ENCODE measurements at places on chromosomes 7 and 10.

DNA sequence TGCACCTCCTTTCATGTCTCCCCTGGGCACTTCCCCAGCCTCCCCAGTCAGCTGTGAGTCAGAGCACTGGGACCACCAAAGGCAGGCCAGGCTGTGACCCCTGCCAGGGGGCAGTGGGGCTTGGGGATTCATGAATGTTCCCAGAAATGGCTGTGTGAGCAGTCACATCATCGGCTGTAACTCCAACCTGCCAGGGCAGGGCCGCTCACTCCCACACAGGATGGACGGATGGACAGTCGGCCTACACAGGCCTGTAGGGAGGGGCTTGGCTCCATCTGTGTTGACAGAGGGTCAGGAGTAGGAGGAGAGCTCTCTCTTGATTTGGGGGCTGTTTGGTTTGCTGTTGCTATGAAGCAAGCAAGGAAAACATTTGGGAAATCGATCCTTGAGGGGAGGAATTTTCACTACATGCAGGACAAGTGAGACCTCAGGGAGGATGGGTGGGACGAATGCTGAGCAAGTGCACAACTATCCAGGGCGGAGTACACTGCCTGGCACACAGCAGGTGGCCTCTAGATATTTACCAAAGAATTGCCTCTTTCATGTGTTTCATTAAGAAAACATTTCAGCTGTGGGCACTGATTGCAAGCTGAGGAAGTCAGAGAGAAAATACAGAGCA is 2.9 kb upstream of the IGFBP1 start:
- DNase-seq = no peak

- no peak for DNase-seq
Observed at GRCh38 chr7:2805213-2805944, 38.7 kb downstream of the GNA12 start.

GRCh38 chr10:3197348-3198003 is 24.9 kb upstream of the PITRM1 start:
- peak; percentile 92 for DNase-seq

DNA sequence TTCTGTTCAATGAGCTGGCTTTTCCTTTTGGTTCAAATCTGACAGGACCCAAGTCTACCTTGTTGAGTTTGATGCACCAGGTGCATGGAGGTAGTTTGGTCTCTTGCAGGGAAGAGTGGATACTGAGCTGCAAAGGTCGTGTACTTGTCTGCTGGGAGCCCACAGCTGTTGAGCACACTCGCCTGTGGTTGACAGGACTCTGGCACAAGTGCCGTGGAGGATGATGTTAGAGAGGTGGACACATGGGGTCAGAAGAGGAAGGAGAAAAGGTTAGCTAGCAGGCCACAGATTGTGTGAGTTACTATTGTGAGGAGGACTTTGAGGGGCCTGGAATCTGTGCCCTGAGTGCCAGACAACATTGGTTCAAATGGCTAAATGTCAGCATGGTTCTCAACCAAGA is 197.3 kb downstream of the CREB5 start:
- DNase-seq = no peak

DNA sequence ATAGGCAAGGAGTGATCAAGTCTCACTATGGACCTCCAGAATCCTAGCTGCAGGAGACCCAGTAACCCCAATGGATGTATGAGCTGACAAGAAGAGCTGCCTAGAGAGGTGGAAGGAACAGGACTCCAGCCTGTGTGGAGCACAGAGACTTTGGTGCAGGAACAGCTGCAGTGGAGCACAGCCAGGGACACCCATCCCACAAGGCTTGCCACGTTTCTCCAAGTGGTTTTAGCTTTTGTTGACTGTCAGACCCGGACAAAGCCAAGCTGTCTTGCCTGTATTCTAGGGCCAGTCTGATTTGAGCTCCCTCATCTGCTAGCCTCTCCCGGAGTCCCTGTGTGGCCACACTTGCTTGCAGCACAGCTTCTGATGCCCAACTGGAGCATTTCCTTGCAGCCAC is 224.7 kb downstream of the CHRM2 start:
- no peak for DNase-seq

- DNase-seq = no peak
Observed at GRCh38 chr7:142697270-142697669, 52.0 kb upstream of the PRSS1 start.

DNA sequence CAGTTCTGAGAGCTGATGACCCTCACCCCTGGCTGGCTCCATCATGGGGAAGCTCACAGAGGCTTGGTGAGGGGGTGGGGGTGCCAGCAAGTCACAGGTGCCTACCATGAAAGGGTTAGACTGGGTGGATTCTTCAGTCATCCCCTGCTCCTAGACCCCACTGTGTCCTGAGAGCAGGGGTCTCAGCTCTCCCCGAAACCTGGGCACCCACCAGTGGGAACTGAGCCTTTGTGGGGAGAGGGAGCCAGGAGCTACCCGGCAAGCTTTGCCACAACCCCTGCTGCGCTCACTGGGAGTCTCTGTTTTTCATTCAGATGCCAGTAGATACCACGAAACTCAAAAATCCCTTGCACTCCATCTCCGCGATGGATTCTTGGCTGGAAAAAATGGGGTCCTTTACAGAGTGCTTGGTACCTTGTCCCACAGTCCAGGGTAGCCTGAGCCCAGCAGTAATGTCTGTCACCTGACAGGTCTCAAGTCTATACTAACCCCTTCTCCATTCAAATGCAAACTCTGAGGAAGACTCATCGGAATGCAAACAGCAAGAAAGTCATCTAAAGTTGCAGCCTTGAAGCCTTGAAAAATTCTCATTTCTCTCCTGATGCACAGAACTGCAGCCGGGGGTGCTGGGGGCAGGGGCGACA is 48.9 kb upstream of the ENO4 start:
- DNase-seq = no peak

- peak; percentile 19 for DNase-seq
Observed at GRCh38 chr10:113680190-113681111, 739 bp downstream of the CASP7 start.

DNA sequence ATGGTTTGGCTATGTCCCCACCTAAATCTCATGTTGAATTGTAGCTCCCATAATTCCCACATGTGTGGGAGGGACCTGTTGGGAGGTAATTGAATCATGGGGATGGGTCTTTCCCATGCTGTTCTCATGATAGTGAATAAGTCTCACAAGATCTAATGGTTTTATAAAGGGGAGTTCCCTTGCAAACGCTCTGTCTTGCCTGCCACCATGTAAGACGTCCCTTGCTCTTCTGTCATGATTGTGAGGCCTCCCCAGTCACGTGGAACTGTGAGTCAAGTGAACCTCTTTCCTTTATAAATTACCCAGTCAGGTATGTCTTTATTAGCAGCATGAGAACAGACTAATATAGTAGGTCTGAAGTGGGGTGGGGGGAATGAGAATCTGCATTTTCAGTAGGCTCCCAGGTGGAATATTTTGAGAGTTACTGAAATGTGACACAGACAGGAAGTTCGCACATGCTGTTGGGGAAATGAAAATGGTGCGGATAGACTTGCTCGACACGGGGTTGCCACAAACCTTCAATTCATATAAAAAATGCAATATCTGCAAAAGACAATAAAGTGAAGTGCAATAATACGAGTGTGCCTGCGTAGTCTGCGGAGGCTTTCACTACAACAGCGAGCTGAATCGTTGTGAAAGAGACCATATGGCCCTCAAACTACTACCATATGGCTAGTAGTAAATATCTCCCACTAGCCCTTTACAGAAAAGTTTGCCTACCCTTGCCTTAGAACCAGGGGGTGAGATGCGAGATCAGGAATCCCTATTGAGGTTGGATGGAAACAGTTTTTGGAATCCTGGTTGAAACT is 166.1 kb downstream of the GRK5 start:
- no peak for DNase-seq

DNA sequence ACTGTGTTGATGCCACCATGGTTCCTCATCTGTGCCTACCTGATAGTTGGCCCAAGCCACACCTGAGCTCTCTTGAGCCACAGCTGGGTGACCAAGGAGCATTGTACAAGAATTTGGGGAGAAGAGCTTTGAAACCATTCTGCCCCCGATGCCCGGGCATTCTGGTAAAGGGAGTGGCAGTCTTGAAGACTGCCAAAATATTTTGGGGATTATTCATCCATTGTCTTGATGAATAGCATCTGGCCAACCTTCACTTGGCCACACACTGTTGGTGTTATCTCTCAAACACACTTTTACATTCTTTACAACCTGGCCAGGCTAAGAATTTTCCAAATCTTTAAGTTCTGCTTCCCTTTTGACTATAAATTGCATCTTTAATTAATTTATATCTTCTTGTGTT is 113.1 kb upstream of the PCBD1 start:
- no peak for DNase-seq

DNA sequence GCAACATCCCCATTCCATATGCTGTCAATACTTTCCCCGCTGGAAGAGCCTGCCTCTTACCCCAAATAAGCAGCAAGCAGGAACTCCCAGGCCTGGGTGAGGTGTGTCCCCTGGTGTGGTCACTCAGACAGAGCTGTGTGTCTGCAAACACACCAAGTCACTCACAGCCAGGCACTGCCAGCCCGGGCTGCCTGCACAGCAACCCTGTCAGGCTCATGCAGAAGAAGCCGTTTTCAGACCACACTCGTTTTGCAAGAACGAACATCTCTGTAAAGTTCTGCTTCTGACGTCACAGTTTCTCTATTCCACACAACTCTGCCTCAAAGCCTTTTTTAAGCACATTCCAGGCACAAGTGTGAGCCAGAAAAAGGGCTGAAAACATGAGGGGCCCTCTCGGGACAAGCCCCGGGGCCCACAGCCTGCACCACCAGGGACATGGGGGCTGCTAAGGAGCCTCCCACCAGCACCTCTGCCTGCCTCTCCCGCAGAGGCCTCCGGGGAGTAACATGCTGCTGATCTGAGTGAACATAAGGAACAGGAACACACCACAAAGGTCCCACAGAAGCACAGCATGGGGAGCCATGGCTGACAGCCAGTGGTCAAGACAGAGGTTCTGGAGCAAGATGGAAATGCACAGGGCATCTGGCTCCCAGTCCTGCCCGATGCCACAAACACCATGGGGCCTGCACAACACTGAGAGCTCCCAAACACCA is 11.4 kb downstream of the PTPRN2 start:
- no peak for DNase-seq

DNA sequence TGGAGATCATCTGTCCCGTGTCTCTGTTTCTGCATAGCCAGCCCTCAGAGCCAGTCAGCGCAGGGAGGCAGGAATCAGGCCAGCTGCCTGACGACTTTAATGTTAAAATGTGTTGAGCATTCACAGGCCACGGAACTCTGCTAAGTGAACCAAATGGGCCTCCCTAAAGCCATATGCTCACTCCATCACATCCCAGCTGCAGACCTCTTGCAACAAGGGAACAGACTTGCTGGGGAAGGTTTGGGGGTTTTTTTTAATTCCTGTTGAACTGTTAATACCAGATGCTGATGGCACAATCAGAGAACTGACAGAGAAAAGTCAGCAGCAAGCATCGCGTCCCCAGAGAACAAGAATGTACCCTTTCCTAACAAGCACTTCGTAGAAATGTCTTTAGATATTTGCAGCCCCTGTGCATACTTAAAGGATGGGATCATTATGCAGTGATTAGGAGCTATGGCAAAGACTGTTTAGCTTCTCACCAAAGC is 900.4 kb upstream of the AUTS2 start:
- no peak for DNase-seq

DNA sequence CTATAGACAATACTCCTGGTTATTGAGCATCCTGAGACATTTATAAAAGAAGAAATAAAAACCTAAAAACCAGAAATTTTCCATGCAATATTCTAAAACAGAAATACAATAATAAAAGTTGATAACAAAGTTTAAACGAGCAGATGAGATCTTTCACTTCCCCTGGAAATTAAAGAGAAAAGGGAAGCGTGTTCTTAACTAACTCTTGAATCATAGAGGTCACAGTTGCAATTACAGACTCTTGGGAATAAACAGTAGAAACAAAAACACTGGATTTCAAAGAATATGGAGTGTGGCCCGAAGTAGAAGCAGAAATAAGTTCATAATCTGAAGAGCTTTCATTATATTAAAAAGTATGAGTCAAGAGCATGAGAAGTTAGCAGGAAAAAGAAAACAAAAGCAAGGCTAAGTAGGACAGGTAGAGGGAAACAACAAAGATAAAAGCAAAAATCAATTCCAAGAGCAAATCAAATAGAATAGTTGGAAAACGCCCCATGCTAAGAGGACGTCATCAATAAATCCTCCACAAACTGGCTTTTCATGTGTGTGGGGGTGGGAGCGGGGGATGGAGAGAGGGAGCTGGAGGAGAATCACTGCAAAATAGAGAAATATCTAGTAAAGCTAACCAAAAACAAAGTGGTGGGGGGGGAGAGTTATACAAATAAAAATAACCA is 55.2 kb upstream of the C10orf71 start:
- no peak for DNase-seq

- no peak for DNase-seq
Observed at GRCh38 chr7:64300641-64301405, 12.9 kb upstream of the ZNF736 start.

- no peak for DNase-seq
Observed at GRCh38 chr7:55970978-55971377, 6.6 kb downstream of the NIPSNAP2 start.

GRCh38 chr7:12706900-12707536 is 19.6 kb downstream of the ARL4A start:
- DNase-seq = no peak

GRCh38 chr7:155872678-155873369 is 60.6 kb upstream of the SHH start:
- no peak for DNase-seq

DNA sequence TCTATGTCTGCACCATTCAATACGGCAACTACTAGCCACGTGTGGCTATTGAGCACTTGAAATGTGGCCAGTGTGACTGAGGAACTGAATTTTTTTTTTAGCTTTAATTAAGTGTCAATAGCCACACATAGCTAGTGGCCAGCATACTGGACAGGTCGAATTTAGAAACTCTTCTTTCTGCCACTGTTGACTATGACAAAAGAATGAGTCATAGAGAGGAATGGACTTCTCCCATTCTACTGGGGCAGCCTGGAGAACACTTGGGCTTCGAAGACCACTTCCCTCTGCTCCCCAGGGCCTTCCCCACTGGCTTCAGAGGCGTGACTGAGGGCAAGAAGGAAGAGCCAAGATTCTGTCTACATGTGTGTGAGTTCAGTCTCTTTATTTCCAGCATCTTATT is 137.5 kb downstream of the SNX10 start:
- DNase-seq = no peak

DNA sequence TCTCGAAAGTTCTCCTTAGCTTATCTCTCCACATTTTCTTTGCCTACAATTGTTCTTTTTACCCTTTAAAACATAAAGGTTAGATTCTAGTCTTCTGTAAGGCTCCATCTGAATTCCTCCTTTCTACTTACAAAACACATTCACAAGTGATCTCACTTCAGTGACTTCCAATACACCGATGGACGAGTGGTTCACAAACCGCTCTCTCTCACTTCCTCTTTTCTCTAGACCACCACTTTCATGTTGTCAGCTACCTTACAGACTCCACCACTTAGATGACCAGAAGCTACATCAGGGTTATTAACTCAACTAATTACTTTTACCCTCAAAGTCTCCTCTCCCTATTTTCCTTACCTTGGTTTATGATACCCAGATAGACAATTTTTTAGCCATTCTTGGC is 11.8 kb downstream of the MET start:
- no peak for DNase-seq

- no peak for DNase-seq
Observed at GRCh38 chr10:86113501-86113900, 253.1 kb downstream of the GRID1 start.

GRCh38 chr10:75955973-75956502 is 524.6 kb downstream of the LRMDA start:
- no peak for DNase-seq
